IMR-90 (cell line): ENCODE measurements at places on chromosomes 1 and 21. TPM values are rescaled to one million over a fixed set of nuclear protein-coding genes. Genes with fewer than 3 reads are reported as not detected.
A peak's percentile ranks its signal among the peaks of the same experiment; 100 is the strongest.

DNA sequence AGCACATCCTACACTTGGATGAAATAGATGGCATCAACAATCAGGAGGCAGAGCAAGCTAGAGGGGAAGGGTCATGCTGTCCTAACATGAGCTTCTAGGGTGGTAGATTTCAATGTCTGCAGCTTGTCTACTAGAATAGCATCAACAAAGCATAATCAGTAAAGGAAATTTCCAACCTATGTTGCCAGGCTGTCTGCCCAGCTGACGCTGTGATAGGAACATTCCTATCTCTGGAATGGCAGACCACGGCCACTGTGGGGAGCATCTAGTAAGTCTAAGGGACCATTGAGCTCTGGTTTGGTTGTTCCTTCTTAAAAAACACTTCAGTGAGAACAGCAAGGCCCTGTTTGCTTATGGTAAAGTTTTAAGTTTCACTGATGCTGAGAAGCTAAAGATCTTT lies 206.8 kb downstream of the PAPPA2 start:
- no peak for DNase-seq

DNA sequence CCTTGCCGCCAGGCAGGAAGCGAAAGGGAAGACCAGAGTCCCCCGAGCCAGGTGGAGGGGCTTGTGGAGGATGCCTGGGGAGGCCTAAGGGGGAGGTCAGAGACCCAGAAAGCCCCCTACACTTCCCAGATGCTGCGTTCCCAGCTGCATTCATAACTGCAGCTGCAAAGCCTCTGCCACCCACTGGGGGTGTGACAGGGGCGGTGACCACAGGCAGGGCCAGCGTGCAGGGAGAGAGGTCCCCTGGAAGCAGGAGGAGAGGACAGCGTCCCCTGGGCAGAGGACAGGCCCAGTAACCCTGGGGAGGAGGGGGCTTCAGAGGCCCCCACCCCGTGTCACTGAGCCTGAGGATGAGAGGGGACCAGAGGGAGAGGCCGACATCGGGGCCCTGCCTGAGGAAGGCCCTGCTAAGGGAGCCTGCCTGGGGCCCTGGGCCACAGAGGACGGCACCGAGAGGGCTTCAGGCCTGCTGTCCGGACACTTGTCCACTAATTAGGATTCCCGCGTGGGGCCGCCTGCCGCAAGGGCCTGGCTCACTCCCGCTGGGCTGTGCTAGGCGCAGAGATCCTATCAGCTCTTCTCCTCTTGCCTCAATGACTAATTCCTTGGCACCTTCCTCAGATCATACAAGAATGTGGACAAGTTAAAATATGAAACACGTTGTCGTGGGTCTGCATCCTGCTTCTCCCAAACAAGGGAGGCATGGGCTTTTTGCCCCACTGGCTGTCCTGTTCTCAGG lies 49.1 kb upstream of the CCDC27 start:
- peak; percentile 10 for DNase-seq

DNA sequence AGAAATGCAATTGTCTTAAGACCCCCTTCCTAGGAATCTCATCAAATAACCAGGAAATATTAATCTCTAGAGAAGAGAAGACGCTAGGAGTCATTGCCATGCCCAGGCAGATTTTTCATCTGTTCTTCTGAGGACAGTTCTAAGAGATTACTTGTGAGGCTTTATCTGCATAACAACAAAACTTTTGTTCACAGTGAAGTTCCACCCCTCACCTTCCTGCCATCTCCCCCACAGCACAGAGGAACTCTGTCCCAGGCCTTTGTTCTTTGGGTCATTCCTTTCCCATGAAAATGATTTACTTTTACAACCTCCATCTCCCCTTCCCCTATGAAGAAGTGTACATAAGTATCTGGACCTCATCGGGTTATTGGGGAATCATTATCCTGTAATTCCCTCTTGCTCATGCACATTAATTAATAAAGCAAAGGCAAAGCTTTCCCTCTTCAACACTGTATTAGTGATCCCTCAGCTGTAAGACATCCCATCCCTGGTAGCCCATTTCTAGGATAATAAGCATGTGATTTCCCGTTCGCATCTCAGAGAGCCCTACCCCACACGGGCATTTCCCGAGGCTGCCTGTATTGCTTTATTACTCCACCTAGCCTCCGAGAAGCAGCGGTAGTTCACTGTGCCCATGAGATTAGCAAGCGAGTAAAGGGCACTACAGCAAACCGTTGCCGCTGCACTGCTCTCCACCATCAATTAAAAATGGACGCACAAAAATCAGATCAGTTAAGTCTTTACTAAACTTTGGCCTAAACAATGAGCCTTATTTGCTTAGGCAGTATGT lies 384.4 kb upstream of the CAMK1G start:
- DNase-seq, result no peak

DNA sequence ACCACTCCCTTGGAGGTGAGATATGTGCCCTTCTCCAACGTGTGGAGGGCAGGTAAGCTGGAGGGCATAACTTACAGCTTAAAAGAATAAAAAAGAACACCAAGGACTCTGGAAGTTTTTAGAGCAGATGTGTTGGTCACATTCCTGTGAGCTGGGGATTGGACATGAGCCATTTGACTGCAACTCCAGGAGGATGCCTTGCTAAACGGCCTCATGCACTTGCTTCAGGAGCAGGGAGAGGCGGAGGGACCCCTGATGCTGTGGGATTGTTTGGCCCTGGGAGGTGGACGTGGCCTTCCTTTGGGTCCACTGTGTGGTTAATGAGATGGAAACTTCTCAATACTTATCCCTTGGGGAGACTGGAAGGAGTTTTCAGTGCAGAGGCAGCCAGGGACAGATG lies 185.6 kb downstream of the RHOU start:
- DNase-seq, result peak; percentile 59

DNA sequence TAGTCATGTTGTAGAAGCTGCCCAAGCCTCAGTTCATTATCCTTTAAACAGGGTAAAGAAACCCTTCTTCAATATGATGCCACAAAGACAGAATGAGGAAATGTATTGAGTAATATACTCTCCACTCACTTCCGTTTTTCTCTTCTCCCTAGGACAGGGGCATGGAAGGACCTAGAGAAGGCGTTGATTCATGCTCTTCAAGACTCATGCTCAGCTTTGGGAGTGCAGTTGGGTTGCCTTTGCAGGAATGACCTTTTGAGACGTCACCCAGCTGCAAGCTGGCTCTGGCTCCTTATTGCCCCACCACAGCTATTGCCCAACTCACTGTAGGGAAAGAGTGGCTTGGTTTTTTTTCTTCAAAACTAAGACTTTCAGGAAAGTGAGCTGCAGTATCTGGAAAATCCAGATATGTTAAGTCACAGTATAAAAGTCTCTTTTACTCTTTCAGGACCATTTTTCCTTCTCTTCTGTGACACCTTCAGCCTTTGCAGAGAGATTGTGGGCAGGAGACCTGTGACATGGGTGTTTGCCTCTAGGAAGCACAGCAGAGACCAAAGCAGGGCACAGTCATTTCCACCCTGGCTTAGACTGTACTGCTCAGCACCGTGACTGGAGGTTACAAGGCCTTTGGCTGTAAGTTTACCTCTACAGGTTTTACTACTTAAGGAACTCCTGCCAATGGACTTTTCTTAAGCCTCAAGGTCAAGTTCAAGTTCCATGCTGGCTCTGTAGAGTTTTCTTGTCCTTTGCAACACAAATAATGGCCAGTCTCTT lies 39.5 kb downstream of the XCL2 start:
- DNase-seq, result peak; percentile 47

DNA sequence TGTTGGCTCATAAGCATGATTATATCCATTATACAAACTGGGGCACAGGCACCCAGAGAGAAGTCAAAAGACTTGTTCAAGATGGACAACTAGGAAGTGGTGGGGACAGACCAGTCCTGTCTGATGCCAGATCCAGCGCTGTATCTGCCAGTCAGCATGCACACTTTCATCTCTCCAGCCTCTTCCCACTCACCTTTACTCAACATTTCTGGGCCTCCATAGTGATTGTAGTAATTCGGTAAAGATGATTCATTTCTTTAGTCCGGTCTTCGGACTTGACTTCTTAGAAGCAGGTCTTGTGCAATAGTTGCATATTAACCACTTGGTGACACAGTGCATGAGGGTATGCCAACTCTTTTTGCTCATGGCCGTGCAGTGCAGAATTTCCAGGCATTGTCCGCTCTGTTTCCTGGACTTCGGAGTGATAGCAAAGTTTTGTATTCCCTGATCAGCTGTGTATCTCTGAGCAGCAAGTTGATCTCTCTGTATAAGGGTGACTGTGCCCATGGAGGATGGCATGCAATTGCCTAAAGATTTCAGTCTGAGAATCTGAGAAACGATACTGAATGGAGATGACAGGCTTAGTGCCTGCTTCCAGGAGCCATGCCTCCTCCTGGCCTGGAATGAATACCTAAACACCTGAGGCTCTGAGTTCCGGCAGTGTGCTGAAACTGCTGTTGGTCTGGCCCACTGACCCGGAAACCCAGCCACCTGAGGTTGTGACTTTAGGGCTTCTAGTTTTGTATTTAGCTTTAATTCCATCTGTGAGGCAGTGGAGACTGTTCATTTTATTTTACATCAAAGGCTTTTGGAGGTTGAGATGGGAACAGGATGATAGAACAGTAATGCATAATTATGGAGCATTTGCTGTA lies 39.0 kb downstream of the GALNT2 start:
- peak; percentile 85 for DNase-seq

GRCh38 chr1:167496797-167497619 lies 21.3 kb downstream of the CD247 start:
- DNase-seq, result no peak

The TRIM46 gene
- polyA plus RNA-seq, result 6.2 and 6.9 TPM in 2 replicates

DNA sequence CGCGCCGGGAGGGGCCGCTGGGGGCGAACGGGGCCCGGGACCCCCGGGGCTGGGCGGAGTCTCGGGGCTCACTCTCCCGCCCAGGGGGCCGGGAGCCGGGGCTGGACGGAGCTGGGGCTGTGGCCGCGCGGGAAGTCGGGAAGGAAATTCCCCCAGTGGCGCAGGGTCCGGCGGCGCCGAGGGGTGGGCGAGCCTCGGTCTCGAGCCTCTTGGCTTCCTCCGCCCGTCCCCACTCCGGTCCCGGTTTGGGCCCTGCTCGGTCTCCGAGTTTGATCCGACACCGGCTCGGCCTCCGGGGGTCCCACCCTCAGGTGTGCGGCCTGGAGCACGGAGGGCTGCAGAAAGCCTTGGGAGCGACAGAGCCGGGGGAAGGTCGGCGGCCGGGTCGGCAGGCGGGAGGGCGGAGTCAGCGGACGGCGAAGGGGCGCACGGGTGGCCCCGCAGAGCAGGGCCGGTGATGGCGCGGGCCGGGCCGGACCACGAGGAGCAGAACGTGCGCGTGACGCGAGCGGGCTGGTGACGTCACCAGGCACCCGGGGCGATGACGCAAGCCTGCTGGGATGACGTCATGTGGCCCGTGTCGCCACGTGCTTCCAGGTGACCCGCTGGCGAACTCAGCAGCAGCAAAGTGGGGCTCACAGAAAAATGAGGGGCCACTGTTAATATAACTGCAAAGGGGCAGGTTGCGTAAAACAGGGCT lies 610 bp upstream of the HES4 start:
- DNase-seq, result peak; percentile 89

- no peak for DNase-seq
These were observed 1.9 kb downstream of the C1orf198 start for GRCh38 chr1:230866171-230867070.

DNA sequence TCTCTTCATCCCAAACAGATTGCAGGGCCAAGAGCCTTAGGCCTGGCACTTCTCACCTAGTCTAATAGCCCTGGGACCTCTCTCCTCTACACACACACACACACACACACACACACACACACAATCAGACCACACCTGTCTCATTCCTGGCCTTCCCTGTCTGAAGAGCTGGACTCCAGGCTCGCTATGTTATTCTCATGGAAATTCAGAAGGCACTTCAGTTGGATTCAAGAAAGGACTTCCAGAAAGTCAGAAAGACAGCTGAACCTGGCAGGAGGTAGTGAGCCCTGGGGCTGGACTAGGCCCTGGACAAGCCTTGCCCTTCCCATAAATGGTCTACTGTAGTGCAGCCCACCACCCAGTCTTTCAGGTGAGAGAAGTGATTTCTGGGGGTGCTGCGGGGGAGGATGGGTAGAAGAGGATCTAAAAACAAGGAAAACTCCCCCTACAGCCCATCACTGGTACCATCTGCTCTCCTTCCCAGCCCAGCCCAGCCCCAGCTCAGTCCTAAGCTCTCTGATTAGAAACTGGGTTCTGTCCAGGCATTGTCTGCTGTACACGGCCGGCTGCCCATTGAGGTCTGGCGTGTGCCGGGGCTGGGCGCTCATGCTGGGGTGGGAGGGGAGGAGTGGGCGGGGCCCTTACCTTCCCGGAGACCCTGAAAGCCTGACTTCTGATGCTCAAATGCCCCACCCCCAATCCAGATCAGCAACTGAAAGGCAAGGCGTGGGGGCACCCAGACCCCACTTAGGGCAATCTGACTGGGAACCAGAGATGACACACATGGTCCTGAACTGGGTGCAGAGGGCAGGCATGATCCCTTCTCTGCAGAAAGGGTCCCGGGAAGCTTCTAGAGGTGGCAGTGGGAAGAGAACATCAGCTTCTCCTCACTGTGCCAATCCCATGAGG lies 2.5 kb downstream of the KIF21B start:
- DNase-seq, result no peak

GRCh38 chr21:44521928-44522752 lies 17.9 kb downstream of the KRTAP10-1 start:
- no peak for DNase-seq

The AGT gene
- 0.34 and 0.39 TPM in 2 replicates for polyA plus RNA-seq

- peak; percentile 22 for DNase-seq
These were observed 671 bp upstream of the PYGO2 start for GRCh38 chr1:154962156-154962749.
